ENCODE measurements at places on chromosomes 1 and 21. TPM values are rescaled to one million over a fixed set of nuclear protein-coding genes. Genes with fewer than 3 reads are reported as not detected.

The ADAMTS1 gene
- total RNA-seq = 128 TPM

The CHRM3 gene
- 1.4 TPM for total RNA-seq

The LRRC3 gene
- total RNA-seq = 6.8 TPM

The H6PD gene
- 52.9 TPM for total RNA-seq

The KCNQ4 gene
- total RNA-seq = 2.3 TPM

The MORN1 gene
- total RNA-seq = 16.4 TPM

The CD1E gene
- not detected for total RNA-seq

The KRTAP8-1 gene
- total RNA-seq = not detected
